ENCODE measurements at places on chromosomes 5 and 9.

DNA sequence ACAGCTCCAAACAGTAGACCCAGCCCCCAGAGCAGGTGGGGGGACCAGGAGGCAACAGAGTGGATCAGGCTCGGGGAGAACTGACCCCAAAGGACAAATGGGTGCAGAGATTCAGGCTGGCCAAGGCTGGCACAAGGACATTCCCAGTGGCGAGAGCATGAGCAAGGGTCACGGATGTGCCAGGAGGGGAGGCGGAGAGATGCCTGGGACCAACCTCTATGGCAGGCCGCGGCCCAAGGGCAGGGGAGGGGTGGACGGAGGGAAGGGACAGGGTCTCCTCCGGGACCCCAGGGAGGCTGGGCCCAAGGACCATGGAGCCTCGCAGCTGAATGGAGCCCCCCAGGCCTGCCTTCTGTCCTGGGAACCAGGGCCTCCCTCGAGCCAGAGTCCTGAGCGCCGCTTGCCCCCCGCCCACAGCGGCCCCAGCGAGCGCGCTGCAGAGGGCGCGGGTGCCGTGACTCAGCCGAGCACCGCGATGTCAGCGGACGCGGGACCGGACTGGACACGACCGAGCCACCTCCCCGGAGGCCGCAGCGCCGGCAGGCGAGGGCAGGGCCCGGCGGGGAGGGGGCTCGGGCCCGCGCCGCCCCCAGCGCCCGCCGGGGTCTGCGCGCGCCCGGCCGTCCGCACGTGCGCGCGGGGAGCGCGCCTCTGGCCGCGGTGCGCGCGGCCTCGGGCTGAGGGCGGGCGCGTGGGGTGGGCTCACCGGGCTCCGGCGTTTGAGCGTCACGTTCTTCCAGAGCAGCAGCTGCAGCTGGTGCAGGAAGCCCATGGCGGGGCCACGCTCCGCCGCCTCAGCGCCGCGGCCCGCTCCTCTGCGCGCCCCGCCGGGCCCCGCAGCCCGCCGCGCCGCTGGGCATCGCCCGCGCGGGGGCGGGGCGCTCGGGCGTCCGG, at the start of gene ABCA2:
Gene ABCA2, minus strand, starts transcription at position 869 of the 894 bp plus-strand sequence. Its CDS starts 97 bp downstream, at position 772.
- no peak for DNase-seq

GRCh38 chr9:91333551-91333950, 28.2 kb downstream of the AUH start:
- no peak for DNase-seq

DNA sequence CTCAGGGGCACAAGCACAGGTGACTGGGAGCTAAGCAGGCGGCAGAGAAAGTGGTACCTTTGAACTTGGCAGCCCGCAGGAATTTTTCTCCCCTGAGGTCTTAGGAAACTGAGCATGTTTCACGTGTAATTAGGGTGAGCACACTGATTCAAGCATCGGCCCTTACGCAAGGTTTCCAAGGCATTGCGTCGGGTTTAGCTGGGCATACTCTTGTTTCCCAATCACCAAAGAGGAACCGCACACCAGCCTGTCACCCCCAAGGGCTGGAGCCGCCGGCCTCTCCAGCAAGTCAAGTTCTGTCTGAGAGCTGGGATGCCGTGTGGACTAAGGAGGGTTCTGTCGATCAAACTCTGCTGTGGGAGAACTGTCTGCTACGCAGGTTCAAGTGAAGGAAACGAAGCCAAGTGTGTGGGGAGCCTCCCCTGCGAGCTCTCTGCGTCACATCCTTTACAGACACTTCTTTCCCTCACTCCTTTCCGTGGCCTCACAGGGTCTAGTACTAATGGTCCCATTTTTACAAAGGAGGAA, 53.0 kb downstream of the ERGIC1 start:
- peak; percentile 91 for DNase-seq

DNA sequence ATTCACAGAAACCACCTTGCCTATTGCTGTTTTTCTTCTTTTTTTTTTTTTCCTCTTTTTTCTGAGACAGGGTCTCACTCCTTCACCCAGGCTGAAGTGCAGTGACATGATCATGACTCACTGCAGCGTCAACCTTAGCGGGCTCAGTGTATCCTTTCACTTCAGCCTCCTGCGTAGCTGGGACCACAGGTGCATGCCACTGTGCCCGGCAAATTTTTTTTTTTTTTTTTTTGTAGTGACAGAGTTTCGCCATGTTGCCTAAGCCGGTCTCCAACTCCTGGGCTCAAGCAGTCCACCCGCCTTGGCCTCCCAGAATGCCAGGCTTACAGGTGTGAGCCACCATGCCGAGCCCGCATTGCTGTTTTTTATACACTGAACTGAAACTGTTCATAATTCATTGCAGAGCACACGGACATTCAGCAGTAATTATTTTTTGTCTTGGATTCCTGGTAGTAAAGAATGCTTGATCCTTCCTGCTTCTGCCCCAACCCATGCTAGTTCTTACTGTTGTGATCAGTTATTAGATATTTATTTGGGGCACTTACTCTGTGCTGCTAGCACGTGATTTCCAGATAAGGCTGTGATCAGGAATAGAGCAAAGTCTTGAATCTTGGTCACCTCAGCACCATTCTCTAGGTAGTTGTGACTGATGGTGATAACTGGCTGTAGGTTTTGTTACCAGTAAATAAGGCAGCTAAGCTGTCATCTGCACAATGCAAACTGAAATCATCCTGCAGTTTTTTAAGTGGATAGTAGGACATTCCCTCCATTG, 14.0 kb downstream of the MAP3K1 start:
- no peak for DNase-seq

GRCh38 chr9:17057729-17058128, 77.1 kb upstream of the CNTLN start:
- DNase-seq = no peak

GRCh38 chr5:85305766-85306165, 921.1 kb upstream of the EDIL3 start:
- DNase-seq = no peak

DNA sequence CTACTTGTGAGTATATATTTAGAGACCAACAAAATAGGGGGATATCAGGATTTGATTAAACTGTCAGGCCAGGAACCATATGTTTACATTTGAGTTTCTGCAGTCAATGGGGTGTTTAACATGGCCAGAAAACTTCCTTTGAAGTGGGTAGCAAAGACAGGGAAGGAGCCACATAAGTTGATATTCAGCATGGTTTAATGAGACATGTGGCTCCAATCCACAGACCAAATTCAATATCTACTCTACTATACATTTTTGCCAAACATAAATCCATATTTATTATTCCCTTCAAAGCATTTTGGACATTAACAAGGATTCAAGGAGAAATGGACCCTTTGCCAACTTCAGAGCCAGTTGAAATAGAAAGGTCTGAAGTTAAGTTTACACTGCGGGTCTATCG, 99.8 kb downstream of the TAF11L14 start:
- DNase-seq = no peak

DNA sequence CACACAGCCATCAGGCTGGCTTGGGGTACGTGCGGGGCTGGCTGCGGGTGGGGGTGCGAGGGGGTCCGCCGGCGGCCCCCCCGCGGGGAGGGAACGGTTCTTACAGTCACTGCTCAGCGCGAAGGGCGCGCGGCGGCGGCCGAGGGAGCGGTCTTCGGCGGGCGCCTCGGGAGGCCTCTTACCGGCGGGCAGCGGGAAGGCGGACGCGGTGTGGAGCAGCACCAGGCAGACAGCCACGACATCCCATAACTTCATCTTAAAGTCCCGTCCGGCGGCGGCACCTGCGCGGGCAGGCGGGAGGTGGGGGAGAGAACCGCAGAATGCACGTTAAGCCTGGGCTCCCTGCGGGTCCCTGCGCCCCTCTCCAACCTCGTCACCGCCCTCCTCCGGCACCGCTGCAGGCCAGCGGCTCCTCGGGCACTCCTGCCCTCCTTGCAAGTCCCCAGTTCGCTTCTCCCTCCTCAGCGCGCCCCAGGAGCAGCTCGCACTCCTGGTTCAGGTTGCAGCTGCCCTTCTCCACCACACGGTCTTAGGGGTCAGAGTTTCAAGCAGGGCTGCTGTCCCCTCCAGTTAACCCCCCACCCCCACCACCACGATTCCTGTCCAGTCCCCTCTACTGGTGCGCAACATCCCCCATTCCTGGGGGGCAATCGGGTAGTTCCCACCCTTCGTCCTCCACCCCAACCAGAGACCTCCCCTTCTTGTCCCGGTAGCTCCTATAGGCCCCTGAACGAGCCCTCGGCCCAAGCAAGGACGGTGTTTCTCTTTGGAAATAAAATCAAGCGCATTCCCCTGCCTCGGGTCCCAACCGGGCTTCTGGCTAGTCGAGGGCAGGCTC, 5.1 kb downstream of the GDNF start:
- no peak for DNase-seq

- no peak for DNase-seq
Observed at GRCh38 chr9:135550344-135550918, 4.5 kb downstream of the OBP2A start.

- peak; percentile 89 for DNase-seq
Observed at GRCh38 chr9:133347985-133348717, at the start of the genes MED22 and RPL7A. Gene MED22 (minus strand): TSS chr9:133348131. CDS start chr9:133346662, 1,469 bp downstream. Gene RPL7A (plus strand): TSS chr9:133348218. CDS start chr9:133348244, 26 bp downstream.

DNA sequence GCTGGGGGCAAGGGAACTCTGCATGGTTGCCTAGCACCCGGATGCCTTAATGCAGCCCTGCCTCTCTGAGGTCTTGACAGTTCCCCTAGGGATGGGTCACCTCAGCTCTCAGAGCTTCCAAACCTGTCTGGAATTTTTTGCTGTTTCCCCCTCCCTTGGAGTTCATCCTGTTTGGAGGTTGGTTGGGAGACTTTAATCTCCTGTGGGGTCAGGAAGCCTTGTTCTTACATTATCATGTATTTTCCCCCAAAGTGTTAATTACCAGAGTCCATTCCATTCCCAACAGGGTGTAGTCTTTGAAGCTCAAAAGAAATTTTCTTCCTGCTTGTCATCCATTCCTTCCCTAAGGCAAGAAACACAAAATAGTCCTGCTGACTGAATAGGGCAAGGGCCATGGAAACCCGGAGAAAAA, 150.3 kb upstream of the SPRY4 start:
- no peak for DNase-seq

- no peak for DNase-seq
Observed at GRCh38 chr9:116592970-116593369, 94.1 kb upstream of the TRIM32 start.

DNA sequence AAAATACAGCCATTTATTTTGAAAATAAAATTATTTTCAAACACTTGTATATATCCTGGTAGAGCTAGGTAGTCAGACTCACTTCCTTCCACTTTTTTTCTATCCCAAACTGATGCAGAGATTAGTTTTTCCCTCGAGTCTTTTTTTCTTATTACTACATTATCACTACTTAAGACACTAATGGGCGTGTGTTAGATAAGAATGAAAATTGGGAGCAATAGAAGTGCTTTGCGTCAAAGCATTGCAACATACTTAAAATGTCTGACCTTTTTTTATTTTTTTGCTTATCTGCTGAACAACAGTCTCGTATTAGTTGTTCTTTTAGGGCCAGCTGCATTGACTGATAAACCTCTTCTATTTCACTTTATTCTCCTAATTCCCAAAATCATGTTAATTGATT, 1278.7 kb downstream of the CDH12 start:
- DNase-seq = no peak

- DNase-seq = no peak
Observed at GRCh38 chr5:145750199-145750598, 84.9 kb downstream of the PRELID2 start.

DNA sequence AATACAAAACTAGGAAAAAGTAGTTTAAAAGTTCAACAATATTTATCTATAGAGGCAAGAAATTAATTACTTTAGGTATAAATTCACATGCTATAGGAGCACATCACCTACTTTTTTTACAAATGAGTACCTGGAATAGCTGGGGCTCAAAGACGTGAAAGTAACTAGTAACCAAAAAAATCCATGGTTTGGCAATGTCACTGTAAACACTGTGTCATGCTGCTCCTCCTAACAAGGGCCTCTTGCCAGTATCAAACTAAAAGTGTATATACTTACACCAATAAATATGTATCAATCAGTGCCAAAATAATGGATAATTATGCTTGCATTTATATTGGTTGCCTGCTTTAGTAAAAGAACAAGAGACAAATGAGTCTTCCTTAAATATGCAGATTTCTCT, 78.9 kb downstream of the AP3B1 start:
- no peak for DNase-seq

DNA sequence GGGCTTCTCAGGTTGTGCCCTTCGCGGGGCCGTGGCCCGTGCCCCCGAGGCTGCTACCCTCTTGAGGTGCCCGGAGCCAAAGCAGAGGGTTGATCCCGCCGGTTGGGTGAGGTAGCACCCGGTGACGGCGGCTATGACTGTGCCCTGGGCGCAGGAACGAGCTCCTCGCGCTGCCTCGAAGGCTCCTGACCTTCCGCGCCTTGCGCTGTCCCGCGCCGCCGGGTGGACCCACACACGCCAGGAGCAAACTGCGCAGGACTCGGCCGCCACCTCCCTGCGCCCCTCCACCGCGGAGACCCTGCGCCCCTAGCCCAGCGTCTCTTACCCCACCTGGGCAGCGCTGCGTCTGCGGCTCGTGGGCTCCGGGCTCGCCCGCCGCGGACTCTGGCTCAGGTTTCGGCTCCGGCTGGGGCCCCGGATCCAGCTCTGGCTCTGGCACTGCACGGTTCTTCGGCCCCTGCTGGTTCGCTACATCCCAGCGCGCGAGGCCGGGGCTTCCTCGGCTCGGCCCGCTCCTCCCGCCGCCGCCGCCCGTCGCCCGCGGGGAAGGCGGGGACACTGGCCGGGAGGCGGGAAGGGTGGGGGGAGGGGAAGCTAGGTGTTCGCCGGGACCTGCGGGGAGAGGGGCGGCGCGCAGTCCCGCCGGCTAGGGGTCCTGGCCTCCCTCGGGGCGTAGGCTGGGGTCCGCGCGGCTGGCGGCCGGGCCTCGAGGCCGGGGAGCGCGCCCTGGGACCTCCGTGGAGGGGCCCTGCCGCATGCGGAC, 5.4 kb upstream of the PITX1 start:
- no peak for DNase-seq

DNA sequence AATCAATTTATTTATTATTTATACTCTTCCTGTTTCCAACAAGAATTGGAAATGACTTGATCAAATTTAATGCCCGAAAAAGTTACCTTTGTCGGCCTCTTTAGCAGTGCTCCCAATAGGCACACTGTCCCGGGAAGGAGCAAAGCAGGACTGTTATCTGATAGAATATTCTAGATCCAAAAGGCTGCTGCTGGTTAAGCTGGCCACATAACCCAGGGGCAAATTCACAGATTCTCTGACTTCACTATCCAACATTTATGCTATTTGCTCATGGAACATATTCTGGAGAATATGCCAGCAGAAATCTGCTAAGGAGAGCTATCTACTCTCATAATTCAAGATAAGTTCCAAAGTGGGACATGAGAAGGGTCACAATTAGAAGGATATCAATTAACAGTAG, 100.2 kb upstream of the DMAC1 start:
- DNase-seq = no peak

- DNase-seq = no peak
Observed at GRCh38 chr5:3698412-3698811, 102.8 kb downstream of the IRX1 start.

GRCh38 chr5:200985-201384, 9.7 kb downstream of the LRRC14B start:
- DNase-seq = no peak

- DNase-seq = no peak
Observed at GRCh38 chr5:66813306-66813705, 217.1 kb downstream of the MAST4 start.

Data from RWPE2 (cell line).